AG04449 (cell line): ENCODE measurements at places on chromosomes 11 and 22.

- no peak for DNase-seq
Measured at GRCh38 chr22:25060522-25061071, 108.1 kb downstream of the KIAA1671 start.

DNA sequence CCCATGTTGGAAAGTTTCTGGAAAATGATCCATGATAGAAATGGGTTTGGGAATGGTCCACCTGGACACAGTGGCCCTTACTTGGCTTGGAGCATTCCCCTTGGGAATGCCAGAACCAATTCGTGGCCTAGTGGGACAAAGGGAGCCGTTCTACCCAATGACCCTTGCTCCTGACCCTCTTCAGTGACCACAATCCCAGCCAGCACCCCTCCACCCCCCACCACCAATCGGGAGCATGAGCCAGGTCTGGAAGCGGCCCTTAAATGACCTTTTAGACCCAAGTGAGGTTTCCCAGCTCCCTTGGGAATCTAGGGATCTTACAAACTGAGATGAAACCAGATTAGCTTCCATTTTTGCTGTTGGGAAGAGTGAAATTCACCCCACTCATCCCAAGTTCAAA is 51.3 kb upstream of the CDON start:
- DNase-seq, result no peak

DNA sequence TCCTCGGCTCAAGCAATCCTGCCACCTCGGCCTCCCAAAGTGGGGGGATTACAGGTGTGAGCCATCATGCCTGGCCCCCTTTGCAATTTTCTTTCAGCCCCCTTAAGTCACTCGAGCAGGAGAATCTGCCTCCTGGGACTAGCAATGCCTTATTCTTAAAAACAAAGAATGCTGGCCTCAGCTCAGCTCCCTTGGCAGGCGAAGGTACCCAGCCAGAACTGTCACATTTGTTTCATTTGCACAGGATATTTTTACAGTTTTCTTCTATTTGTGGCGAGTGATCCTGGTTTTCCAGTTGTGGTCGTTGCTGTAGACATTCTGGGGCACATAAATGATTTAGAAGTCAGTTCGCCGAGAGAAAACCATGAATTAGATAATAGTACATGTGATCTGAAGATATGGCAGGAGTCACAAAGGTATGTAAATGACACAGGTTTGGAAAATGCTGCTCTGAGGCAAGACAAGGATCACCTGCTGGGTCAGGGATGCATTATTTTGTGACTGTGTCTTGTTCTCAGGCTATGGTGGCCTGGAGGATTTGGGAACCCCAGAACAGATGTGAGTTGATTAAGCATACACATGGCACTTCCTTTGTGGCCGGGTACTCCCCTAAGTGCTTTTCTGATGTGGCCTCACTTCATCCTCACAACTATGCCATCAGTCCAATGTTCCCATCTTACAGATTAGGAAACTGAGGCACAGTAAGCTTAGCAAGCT is 51.2 kb upstream of the SLC22A12 start:
- no peak for DNase-seq

GRCh38 chr11:106523921-106524320 is 446.5 kb downstream of the AASDHPPT start:
- DNase-seq, result no peak

DNA sequence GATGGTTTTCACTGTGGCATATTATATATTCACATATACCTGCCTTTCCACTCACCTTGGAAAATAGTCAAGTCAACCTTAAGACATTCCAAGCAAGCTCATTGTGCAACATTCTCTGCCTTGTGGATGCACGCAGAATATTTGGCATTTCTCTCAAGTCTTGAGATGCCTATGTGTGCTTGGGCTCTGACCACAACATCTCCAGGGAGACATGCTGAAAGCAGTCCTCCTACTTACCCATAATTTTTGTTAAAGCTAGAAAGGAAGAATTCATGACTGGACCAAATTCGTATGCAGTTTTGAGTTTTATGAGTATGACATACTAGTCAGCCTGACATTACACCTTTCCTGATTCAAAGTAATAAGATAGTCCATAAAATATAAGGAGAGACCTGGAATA is 684.0 kb downstream of the OPCML start:
- DNase-seq, result peak; percentile 82

GRCh38 chr22:29054251-29054767 is 7.3 kb downstream of the C22orf31 start:
- DNase-seq, result no peak

- no peak for DNase-seq
Measured at GRCh38 chr11:64597671-64598101, 6.7 kb downstream of the SLC22A12 start.

DNA sequence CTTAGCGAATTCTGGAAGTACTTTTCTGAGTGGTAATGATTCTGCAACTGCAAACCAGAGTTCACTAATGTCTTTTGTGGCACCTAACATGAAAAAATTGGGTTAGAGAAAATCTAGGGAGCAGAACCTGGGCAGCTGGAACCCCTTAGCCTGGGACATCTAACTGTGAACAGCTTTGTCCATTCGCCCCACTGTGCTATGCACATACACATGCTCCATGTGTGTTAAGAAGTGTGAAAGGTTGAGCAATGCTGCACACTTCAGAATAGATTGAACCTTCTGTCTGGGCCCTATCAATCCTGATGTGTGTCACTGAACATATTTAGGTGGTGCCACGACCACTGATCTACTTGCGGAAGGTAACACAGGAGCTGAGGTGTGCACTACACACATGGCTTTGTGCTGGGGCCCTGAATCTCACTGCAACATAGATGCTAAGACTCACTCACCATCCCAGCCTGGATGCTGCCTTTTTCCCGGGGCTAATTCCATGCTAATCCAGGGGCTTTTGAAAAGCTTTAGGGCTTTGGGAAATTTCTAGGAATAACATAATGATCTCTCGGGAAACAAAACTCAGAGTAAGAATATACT is 976.2 kb downstream of the NTM start:
- no peak for DNase-seq

- DNase-seq, result no peak
Measured at GRCh38 chr22:41598081-41598480, 8.4 kb upstream of the PMM1 start.

DNA sequence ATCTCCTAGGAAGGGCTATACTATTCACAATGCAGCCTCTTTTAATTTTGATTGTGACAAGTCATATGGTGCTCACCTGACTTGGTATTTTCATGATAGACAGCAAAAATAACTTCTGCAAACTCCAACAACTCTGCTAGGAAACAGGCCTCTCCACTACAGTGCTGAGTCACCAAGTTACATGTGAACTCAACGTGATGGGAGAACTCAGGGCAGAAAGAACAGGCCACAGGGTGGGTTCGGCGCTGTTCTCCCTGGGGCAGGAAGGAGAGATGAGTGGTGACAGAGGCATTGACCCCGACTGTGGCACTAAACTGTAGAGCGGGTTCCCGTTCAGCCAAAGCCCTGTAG is 76.6 kb upstream of the UCP3 start:
- DNase-seq, result no peak

DNA sequence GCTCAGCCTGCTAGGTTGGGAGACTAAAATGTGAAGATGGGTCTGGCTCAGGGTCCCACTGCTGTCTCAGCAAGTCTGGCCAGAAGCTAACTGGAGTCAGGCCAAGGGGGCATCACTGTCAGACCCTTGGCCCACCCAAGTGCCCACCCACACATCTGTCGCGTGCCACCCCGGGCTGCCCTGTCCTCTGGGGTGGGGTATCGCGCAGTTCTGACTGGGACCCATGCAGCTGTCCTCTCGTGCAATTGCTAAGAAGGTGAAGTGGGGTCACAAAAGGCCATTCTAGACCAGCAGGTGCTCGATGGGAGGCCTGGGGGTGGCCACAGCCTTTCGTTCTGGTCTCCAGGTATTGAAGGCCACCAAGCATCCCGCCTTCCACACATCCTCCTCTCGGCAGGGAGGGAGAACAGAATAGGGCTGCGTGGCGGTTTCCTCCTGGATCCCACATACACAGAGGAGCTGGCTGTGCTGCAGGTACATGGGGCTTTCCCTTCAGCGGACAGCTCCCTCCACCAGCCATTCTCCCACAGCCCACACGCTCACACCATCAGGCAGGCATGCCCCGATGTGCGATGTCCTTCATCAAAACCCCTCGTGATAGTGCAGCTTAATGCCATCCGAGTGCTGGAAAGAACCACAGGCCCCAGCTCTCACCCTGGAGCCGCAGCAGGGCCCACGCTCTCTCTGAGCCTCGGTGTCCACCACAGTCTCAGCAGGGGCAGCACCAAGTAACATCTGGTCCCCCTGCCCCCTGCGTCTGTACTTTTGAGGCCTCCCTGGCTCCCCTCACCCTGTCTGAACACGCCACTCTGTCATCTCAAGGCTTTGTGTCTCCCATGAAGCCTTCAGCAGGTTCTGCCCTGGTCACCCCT is 37.6 kb downstream of the SHANK2 start:
- no peak for DNase-seq

DNA sequence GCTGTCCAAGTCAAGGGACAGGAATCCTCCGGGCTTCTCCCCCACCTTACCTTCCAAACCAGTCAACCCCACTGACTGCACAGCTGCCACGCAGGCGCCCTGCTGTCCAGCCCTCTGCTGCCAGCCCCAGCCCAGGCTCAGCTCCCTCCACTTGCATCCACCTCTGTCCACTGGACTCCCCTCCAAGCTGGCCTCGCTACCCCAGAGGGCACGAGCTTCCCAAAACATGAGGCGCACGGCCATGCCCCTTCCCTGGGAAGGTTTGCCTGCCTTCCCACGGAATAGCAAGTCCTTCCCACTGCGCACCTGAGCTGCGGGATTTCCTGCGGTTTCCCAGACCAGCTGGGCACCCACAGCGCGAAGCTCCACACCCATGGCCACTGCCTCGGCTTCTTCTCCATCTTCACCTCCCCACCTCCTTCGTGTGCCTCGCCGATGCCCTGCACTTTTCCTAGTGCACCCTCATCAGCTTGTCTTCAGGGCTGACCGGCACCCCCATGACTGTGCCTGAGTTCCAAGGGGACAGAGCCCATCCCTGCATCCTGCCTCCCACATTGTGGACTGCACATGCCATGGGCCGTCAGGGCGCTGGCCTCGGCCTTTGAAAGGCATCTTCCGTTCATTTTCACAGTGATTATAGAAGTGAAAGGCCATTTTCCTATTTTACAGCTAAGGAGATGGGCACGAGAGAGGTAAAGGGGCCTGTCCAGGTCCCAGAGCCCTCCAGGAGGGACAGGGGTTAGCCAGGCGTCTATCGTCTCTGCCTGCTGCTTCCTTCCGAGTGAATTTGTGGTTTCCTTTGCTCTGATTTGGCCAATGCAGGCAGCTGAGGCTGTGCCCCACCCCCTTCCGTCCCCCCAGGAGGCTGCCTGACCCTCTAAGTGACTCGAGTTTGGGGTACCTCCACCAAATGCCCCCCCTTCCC is 16.4 kb downstream of the IFITM10 start:
- DNase-seq, result no peak

DNA sequence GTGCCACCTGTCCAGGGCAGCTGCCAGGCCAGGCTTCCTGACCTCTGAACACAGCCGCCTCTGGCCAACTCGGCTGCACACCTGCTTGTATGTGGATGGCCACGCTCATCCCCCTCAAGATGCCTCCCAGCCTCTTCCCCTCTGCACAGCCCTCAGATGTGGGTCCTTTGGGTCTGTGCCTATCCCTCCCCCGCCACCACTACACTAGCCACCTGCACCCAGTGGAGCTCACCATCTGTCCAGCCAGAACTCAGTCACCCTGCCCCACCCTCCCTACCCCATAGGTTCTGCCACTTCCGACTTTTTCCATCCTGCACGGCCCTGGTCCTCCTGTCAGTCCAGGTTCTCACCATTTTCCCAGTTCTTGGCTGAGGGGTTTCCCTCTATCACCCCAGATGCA is 44.6 kb downstream of the PHF21B start:
- DNase-seq, result no peak

DNA sequence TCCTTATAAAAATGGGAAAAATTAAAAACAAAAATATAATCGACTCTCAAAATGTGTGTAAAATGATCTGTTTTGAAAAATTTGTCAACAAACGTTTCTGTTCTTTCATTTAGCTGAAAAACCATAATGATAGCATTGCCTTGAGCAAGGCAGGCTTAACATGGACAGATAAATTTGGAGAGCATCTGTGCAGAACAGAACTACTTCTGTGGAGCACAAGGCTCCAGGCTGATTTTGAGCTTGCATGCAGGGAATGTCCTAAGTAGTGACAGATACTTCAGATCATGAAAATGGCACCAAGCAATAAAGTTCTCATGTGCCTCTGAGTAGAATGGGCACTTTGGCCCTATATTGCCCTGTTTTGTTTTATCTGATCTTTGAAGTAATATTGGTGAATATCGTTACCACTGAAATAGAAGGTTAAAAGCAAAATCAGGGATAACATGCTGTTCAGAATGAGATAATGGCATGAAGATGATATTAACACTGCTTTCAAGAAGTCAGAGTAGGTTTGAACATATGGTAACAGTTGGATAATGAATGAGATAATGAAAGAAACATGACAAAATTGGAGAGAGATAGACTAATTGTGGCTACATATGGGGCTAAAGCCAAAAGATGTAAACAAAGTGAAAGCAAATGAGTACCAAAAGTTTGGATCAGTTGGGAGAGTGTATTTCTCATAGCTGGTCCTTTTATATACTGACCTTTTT is 730.5 kb upstream of the CCDC179 start:
- DNase-seq, result no peak

DNA sequence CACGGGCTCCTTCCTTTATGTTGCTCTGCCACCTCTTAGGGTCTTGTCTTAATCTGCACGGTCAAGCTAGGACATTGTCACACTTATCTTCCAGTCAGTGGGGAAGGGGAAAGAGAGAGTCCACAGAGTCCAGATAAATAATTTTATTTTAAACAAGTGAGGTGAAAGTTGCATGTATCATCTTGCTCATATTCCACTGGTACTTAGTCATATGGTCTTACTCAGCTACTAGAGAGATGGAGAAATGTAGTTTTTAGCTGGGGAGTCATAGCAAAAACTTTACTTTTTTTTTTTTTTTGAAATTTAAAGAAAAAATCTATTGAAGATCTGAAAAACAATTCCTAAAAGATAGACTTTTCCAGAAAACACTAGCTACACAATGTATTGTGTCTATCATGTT is 29.0 kb downstream of the PDE3B start:
- DNase-seq, result no peak

DNA sequence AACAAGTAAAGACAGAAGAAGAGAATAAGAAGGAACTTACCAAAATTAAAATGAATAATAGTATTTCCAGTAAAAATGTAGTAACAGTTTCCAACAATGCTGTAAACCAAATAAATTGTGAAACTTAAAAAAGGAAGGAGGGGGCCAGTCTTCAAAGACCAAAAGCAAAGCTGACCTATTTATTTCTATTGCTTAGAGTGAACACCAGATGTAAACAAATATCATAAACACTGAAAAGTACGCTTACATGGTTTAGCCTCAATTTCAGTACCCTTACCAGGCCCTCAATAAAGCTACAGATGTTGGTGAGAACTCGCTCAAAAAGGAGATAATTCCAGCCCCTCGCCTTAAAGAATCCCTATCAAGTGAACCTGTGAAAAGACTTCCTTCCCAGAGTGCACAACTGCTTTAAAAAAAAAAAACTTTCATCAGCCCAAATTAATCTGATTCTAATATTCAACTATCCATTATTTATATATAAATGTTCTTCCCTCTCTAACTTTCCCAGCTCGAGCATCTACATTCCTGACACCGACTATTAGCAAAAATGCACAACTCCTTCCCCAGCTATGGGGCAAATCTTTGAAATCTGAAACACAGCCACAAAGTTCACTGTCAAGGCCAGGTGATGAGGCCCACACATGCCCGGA is 2.4 kb downstream of the PHF21A start:
- DNase-seq, result no peak

GRCh38 chr11:3161309-3161708 is 3.8 kb downstream of the OSBPL5 start:
- DNase-seq, result no peak

- no peak for DNase-seq
Measured at GRCh38 chr22:34738661-34739400, 327.1 kb upstream of the ISX start.
